Stimulated activated CD8-positive, alpha-beta memory T cell treated with anti-CD3 and anti-CD28 coated beads, Interleukin-15, amount 100 ng/mL, for 1 hour (primary cell): ENCODE measurements at places on chromosomes 12 and 14.
A peak's percentile ranks its signal among the peaks of the same experiment; 100 is the strongest.

- DNase-seq, result no peak
Measured at GRCh38 chr14:39264057-39264456, 30.3 kb downstream of the MIA2 start.

DNA sequence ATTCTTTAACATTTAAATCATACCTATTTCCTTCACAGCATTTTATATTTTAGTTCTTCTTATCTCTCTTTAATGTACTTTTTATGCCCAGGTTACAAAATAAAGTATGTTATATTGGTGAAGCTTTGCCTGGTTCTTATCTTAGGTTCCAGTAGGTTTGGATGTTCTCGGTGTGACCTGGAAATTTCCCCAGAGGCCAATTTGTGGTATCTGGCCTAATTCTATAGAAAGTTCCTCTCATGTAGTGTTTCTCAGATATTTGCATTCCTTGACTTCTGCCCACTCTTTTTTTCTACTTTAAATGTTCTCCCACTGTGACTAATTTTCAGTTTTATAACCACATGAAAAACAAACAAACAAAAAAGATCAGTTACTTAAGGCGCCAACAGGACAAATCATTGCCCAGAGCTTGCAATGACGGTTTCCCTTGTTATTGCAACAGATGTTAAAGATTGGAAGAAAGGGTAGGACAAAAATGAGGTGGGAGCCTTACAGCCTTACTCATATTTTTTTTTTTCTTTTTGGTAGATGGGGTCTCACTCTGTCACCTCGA is 41.2 kb upstream of the PPM1H start:
- no peak for DNase-seq

DNA sequence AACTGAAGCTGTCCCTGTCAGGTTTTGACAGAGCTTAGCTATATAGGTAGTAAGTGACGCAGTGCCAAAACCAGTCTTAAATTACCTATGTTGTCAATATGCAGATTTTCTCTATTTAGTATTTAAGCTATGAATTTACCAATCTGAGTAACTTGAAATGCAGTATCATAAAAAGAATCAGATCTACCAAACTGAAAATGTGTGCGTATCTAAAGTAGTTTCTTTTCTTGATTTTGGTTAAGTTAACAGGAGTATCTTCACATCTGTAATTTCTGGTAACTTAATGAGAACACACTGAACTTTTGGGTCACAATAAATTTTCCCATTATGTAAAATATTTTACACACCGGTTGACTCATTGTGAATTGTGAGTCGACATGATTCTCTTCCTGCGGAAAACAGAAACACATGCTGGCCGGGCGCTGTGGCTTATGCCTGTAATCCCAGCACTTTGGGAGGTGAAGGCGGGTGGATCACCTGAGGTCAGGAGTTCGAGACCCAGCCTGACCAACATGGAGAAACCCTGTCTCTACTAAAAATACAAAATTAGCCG is 45.1 kb downstream of the TRAF3 start:
- no peak for DNase-seq

- DNase-seq, result no peak
Measured at GRCh38 chr14:98834119-98834518, 437.9 kb downstream of the BCL11B start.

- no peak for DNase-seq
Measured at GRCh38 chr12:49924628-49925246, 21.0 kb upstream of the FAIM2 start.

- DNase-seq, result no peak
Measured at GRCh38 chr12:114847441-114848035, 163.6 kb upstream of the TBX3 start.

DNA sequence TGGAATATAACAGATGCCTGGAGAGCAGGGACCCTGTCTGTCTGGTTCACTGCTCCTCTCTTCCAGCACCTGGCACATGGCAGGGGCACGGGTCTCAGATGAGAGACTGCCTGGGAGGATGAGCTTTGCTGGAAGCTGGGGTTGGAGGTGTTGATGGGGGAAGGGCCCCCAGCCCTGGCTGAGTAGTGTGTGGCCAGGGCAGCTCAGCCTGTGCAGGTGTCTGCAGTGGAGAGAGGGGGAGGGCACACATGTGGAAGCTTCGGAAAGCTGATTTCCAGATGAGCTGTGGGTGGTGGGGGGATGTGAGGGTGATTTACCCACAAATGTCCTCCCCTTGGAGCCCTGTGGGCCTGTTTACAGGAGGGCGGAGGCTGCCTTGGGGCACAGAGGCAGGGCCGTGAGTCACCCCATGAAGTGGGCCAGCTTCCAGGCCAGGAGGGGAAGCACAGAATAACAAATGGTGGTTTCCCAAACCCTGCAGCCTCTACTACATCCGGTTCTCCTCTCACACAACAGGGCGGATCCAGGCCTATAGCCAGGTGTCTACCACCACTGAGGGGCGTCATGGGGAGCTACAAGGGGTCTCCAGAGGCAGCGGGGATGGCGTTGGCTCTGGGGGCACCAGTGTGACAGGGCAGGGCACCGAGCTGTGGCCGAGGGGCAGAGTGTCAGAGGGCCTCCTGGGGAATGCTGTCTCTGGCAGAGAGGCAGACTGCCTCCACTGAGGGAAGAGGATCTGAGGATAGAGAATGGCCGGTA is 11.0 kb downstream of the KRT7 start:
- DNase-seq, result peak; percentile 30

DNA sequence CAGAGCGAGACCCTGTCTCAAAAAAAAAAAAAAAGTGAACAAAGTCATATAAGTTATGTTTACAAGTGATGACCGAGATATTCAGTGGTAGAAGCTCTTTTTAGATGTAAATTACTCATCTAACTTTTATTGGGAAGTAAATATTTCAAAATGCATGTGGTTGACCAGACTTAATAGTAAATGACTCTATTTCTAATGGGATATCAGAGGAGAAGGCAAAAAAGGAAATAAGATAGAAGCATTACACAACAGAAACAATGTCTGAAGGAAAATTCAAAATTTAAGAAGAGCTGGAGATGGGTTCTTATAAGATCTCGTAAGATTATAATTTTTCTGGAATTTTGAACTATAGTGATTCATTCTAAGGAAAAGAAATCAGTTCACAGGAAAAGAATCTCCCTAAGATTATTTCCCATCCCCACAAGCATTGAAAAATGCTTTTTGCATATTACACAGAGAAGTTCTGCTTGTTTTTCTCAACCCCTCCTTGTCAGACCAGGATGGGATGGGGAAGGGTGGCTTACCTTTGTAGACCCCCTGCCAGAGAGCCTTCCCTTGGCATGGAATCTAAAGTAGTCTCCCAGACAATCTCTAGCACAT is 63.1 kb upstream of the STK38L start:
- DNase-seq, result no peak

GRCh38 chr12:3604748-3605586 is 114.0 kb downstream of the PRMT8 start:
- no peak for DNase-seq

- DNase-seq, result no peak
Measured at GRCh38 chr12:26633591-26634210, 199.3 kb downstream of the ITPR2 start.

GRCh38 chr12:59010118-59010517 is 89.8 kb upstream of the LRIG3 start:
- DNase-seq, result no peak

- DNase-seq, result no peak
Measured at GRCh38 chr12:42640391-42640790, 50.8 kb upstream of the PRICKLE1 start.

- no peak for DNase-seq
Measured at GRCh38 chr12:11658791-11659190, 9.3 kb downstream of the ETV6 start.

GRCh38 chr14:102437997-102438915 is 71.3 kb downstream of the ANKRD9 start:
- peak; percentile 27 for DNase-seq

DNA sequence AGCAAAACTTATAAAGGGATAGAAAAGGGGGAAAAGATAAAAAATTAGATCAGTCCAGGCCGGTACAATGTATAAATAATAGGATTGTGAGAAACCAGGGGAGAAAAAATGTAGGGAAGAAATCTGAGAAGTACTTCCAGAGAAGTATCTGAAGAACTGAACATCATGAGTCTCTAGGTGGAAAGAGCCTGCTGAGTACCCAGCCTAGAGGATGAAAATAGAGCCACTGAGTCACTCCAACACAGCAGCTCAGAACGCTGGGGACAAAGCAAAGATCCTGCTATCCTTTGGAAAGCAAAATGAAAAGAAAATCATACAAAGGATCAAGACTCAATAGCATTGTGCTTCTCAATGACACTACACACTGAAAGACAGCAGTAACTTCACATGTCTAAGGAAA is 138.0 kb downstream of the ANO6 start:
- no peak for DNase-seq

GRCh38 chr12:2834581-2835491 is at the start of gene NRIP2:
Gene NRIP2, minus strand, starts transcription at chr12:2835035. Its CDS starts 52 bp downstream, at chr12:2834983.
- no peak for DNase-seq

GRCh38 chr14:93010522-93011140 is 87.7 kb downstream of the CHGA start:
- no peak for DNase-seq

GRCh38 chr14:91032248-91032647 is 28.2 kb downstream of the RPS6KA5 start:
- no peak for DNase-seq

DNA sequence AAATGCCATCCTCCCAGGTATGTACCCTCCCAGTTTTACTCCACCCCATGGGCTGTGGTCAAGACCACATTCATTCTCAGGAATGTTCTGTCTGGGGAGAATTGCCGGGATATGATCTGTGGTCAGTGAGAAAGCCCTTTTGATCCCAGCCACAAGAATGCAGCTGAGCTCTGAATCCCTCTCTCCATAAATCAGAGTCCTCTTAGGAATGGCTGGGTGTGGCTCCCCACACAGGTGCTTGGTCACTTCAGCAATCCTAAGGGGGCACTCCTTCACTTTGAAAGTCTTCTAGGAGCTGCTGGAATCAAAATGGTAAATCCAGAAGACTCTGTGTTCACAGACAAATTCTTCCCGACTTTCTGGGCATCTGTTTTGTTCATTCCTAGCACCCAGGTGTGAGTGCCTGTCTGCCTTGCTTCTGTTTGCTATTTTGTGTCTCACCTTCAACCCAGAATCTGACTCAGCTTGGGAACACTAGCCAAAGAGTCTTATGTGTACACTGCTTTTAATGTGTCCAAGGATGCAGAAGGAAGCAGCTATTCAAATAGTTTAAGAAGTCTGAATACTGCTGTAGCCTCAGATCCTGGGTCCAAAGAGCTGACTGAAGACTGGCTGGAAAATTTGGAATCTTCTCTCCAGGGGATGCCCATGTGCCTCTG is 144.6 kb upstream of the CDKN3 start:
- no peak for DNase-seq

GRCh38 chr14:53810221-53810620 is 146.4 kb downstream of the BMP4 start:
- no peak for DNase-seq

GRCh38 chr14:93870377-93870776 is 56.8 kb upstream of the FAM181A start:
- DNase-seq, result no peak

DNA sequence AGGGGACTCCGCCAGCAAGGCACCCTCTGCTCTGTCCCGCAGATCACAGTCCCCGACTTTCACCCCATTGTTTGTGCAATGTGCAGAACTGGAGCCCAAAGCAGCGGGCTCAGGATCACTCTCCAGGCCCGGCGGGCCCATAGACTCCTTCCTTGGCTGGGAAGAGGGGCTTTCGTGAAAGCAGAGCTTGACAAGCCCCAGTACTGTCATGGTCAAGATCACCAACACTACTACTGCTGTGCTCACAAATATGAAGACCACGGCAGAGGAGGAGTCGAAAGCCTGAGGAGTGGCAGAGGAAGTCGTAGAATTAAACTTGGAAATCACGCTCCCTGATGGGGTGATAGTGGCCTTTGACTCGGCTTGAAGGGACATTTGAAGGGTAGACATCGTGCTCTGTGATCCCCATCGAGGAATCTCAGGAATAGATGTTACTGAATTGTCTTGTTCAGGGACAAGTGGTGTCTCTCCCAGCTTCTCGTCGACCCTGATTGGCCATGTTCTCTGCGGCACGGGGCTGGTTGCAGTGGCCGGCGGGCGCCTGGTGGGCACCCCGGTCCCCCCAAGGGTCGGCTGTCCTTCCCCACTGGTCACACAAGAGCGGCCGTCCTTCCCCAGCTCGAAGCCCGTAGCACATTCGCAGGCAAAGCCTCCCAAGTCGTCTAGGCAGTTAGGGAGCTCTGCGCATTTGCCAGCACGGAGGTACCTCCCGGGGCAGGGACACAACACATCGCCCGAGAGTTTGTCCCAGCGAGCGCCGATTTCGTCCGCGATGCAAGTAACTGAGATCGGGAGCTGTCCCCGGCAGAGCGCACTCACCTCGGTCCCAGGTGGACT is 1.1 kb downstream of the CLEC14A start:
- DNase-seq, result no peak

GRCh38 chr12:123064366-123064765 is 83.9 kb downstream of the ARL6IP4 start:
- no peak for DNase-seq

GRCh38 chr12:2900642-2901041 is 10.0 kb downstream of the TULP3 start:
- DNase-seq, result no peak

DNA sequence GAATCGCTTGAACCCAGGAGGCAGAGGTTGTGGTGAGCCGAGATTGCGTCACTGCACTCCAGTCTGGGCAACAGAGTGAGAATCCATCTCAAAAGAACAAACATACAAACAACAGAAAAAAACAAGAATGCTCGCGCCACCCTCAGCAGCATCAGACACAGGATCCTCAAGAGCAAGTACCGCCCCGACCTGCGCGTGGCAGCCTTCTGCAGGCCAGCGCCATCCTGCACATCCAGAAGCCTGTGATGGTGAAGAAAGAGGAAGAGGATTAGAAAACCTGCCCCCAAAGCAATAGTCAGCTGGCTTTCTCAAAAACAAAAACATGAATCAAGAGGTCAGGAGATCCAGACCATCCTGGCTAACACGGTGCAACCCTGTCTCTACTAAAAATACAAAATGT is 30.0 kb upstream of the EID3 start:
- no peak for DNase-seq

GRCh38 chr12:50232771-50233209 is 50.5 kb downstream of the LIMA1 start:
- no peak for DNase-seq

DNA sequence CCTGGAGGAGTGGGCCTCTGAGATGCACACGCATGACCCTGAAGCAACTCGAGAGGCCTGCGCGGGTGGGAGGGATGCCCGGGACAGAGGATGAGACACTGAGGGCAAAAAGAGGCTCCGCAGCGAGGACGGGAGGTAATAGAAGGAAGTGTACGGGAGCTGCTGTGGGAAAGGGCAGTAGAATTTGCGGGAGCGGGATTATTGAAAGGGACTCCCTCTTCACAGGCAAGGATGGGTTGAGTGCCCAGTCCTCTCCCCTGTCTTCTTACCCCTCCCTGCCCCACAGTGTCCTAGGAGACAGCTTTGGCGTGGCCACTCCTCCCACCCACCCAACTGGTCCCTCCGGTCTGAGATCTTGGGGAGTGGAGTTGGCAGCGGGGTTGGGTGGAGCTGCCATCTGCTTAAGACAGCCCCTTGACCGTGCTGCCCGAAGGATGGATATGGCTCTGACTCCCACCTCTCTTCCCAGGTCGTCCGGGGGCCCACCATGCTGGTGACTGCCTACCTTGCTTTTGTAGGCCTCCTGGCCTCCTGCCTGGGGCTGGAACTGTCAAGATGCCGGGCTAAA is 15.7 kb upstream of the ESPL1 start:
- DNase-seq, result no peak
